Keratinocyte (primary cell): ENCODE measurements at places on chromosomes 7 and 10. TPM values are rescaled to one million over a fixed set of nuclear protein-coding genes. Genes with fewer than 3 reads are reported as not detected.

The SEC61G gene
- 96.3 to 308 TPM (median 191 TPM) in 3 replicates for polyA plus RNA-seq

The FAM25C gene
- 4.8 to 28.2 TPM (median 26.2 TPM) in 3 replicates for polyA plus RNA-seq

The SVIL gene
- 12.0 to 24.0 TPM (median 16.2 TPM) in 3 replicates for polyA plus RNA-seq

The KEL gene
- polyA plus RNA-seq: 0.09 TPM in 1 of 3 replicates, not detected in the others

The GARIN1A gene
- 0.69 to 1.1 TPM (median 0.87 TPM) in 3 replicates for polyA plus RNA-seq

The UCMA gene
- polyA plus RNA-seq: not detected in 3 replicates

The RET gene
- 0.21 to 0.63 TPM (median 0.41 TPM) in 3 replicates for polyA plus RNA-seq

The CEP41 gene
- 10.1 to 21.5 TPM (median 13.4 TPM) in 3 replicates for polyA plus RNA-seq

The COL28A1 gene
- 0.02 to 0.13 TPM (median 0.04 TPM) in 3 replicates for polyA plus RNA-seq

The ACTR3C gene
- 1.3 to 2.3 TPM (median 1.7 TPM) in 3 replicates for polyA plus RNA-seq

The ENO4 gene
- 0.17 to 0.35 TPM (median 0.25 TPM) in 3 replicates for polyA plus RNA-seq

The CALHM3 gene
- not detected in 3 replicates for polyA plus RNA-seq

The NUTM2E gene
- polyA plus RNA-seq: 0.17 to 0.26 TPM (median 0.24 TPM) in 3 replicates

The SEMA3D gene
- 2.8 to 6.7 TPM (median 5.2 TPM) in 3 replicates for polyA plus RNA-seq

DNA sequence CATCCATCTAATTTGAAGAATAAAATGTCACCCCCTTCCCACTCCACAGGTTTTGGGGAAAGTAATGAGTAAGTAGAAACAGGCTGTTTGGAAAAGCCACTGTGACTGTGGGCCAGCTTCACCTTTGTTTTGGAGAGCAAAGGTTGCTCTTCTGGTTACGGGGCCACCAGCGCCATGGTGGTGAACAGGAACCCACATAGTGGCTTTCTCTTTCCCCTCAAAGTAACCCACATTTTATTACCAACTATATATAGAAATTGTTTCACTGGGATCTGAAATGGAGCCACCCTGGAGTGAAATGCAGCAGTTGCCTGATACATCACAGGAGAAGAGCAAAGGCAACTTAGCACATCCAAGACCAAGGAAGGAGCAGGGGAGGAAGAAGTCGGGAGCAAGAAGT, 112.3 kb upstream of the EFCAB10 start:
- no peaks in the 10 kb centered on the region for H3K36me3 ChIP-seq
- H3K4me1 ChIP-seq: peaks cover 6% of the 10 kb centered on the region
- H3K27ac ChIP-seq: no peak overlapping the region
- no peaks in the 10 kb centered on the region for H3K27me3 ChIP-seq
- H3K4me3 ChIP-seq: no peak overlapping the region

- H3K27ac ChIP-seq: no peak overlapping the region
- no peaks in the 10 kb centered on the region for H3K27me3 ChIP-seq
- peaks cover 8% of the 10 kb centered on the region for H3K4me1 ChIP-seq
- H3K4me3 ChIP-seq: no peak overlapping the region
Measured at GRCh38 chr10:118034791-118035261, 11.9 kb downstream of the RAB11FIP2 start.

GRCh38 chr7:157470701-157471131, 133.9 kb downstream of the DNAJB6 start:
- no peaks in the 10 kb centered on the region for H3K4me1 ChIP-seq
- H3K4me3 ChIP-seq: no peak overlapping the region
- DNase-seq: no peak
- no peaks in the 10 kb centered on the region for H3K36me3 ChIP-seq

GRCh38 chr10:45044290-45044689, 43.6 kb downstream of the ZNF22 start:
- no peaks in the 10 kb centered on the region for H3K27me3 ChIP-seq
- no peak for DNase-seq
- no peaks in the 10 kb centered on the region for H3K4me1 ChIP-seq
- H3K36me3 ChIP-seq: no peaks in the 10 kb centered on the region

- H3K36me3 ChIP-seq: no peaks in the 10 kb centered on the region
- H3K4me1 ChIP-seq: no peaks in the 10 kb centered on the region
- DNase-seq: no peak
- no peak overlapping the region for H3K4me3 ChIP-seq
- H3K27ac ChIP-seq: no peak overlapping the region
Measured at GRCh38 chr7:24510759-24511158, 62.5 kb upstream of the PALS2 start.

DNA sequence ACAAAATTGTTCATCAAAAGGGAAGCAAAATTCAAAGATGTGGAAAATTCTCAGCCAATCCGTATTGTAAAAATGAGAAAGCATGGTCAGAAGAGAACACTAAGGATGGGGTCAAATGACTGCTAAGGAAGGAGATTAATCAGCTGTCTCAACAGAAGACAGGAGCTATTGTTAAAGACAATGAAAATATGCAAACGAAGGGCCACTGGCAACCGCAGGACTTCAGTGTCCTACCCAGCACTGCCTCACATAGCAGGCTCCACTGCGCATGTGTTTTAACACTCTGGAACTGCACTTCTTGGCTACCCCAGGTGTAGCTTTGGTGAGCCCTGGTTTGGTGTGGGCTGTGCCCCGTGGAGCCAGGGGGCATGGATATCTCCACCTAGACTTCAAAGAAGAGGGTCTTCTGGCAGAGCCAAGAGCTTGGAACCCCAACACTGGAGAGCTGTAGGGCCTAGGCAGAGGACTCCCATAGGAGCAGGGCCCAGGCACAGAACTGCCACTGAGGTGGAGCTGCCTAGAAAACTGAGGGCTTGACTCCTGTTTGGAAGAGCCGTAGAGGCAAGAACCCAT, 176.2 kb upstream of the GDF10 start:
- no peaks in the 10 kb centered on the region for H3K36me3 ChIP-seq
- DNase-seq: no peak
- H3K27ac ChIP-seq: no peak overlapping the region
- H3K4me1 ChIP-seq: no peaks in the 10 kb centered on the region
- H3K4me3 ChIP-seq: no peak overlapping the region

GRCh38 chr10:10490581-10490980, 527.1 kb upstream of the CELF2 start:
- DNase-seq: no peak
- H3K4me1 ChIP-seq: no peaks in the 10 kb centered on the region
- no peak overlapping the region for H3K4me3 ChIP-seq
- H3K27me3 ChIP-seq: no peaks in the 10 kb centered on the region
- no peak overlapping the region for H3K27ac ChIP-seq

- no peak for DNase-seq
- no peak overlapping the region for H3K27ac ChIP-seq
- no peaks in the 10 kb centered on the region for H3K27me3 ChIP-seq
- no peak overlapping the region for H3K4me3 ChIP-seq
- H3K36me3 ChIP-seq: peaks cover 3% of the 10 kb centered on the region
- no peaks in the 10 kb centered on the region for H3K4me1 ChIP-seq
Measured at GRCh38 chr10:32308027-32308603, 38.8 kb downstream of the EPC1 start.

DNA sequence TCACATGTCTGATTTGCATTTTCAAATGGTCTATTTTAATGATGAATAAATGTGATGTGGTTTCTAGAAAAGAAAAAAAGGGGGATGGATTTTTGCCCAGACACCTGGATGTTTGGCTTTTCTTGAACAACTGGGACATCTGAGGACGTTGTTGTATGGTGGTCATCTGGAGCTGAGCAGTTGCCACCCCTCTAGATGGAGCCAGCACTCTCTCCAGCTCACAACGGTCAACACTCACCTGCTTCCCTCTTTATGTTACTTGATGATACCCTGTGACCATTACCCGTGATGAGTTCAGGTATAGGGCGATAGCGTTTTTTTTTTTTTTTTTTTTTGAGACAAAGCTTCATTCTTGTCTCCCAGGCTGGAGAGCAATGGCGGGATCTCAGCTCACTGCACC, 30.1 kb upstream of the PAXIP1 start:
- DNase-seq: no peak
- no peaks in the 10 kb centered on the region for H3K4me1 ChIP-seq
- no peaks in the 10 kb centered on the region for H3K36me3 ChIP-seq
- H3K4me3 ChIP-seq: no peak overlapping the region
- H3K27ac ChIP-seq: no peak overlapping the region

- DNase-seq: no peak
- H3K36me3 ChIP-seq: no peaks in the 10 kb centered on the region
- no peak overlapping the region for H3K27ac ChIP-seq
- no peak overlapping the region for H3K4me3 ChIP-seq
Measured at GRCh38 chr7:148567524-148567923, 23.0 kb upstream of the C7orf33 start.

GRCh38 chr10:11168423-11169090, 150.9 kb downstream of the CELF2 start:
- DNase-seq: no peak
- no peaks in the 10 kb centered on the region for H3K4me1 ChIP-seq
- no peaks in the 10 kb centered on the region for H3K36me3 ChIP-seq

GRCh38 chr7:1282679-1283078, 50.0 kb downstream of the UNCX start:
- H3K4me1 ChIP-seq: no peaks in the 10 kb centered on the region
- no peak overlapping the region for H3K27ac ChIP-seq
- H3K4me3 ChIP-seq: no peak overlapping the region
- peaks cover 4% of the 10 kb centered on the region for H3K27me3 ChIP-seq
- DNase-seq: no peak

- no peak overlapping the region for H3K4me3 ChIP-seq
- H3K27me3 ChIP-seq: no peaks in the 10 kb centered on the region
- H3K36me3 ChIP-seq: no peaks in the 10 kb centered on the region
- no peak for DNase-seq
- no peak overlapping the region for H3K27ac ChIP-seq
Measured at GRCh38 chr7:52786174-52786573, 249.3 kb upstream of the POM121L12 start.

DNA sequence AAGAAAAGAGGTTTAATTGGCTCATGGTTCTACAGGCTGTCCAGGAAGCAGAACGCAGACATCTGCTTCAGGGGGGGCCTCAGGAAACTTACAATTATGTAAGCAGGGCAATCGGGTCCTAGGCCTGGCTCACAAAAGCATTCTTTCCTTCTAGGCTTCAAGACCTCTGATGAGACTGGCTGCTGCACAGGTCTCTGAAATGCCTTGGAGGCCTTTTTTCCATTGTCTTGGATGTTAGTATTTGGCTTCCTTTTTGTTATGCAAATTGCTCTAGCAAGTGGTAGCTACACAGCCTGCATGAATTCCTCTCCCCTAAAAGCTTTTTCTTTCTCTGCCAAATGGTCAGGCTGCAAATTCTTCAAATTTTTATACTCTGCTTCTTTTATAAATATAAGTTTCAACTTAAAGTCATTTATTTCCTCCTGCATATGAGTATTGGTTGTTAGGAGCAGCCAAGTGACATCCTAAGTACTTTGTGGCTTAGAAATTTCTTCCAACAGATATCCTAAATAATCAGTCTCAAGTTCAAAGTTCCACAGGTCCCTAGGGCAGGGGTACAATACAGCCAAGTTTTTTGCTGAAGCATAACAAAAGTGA, 83.1 kb upstream of the SEMA3A start:
- no peak overlapping the region for H3K27ac ChIP-seq
- no peak for DNase-seq
- H3K27me3 ChIP-seq: no peaks in the 10 kb centered on the region
- no peaks in the 10 kb centered on the region for H3K4me1 ChIP-seq

DNA sequence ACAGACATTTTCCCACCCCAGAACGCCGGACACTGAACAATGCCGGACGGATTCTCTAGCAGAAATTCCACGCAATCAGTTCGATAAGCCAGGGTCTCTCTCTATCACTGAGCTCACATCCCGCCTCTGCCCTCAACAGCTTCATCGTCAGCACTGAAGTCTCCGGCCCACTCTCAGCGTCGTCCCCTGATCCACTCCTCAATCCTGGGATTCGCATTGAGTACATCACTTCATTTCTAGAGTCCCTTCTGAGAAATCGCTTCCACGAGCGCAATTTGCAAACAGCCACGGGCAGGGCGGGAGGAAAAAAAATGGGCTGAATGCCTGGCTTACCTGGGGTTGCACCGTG, 365 bp downstream of the YME1L1 start:
- H3K27me3 ChIP-seq: no peaks in the 10 kb centered on the region
- peaks cover 10% of the 10 kb centered on the region for H3K36me3 ChIP-seq
- H3K27ac ChIP-seq: peak overlapping the region; percentile 100
- H3K4me1 ChIP-seq: peaks cover 15% of the 10 kb centered on the region

DNA sequence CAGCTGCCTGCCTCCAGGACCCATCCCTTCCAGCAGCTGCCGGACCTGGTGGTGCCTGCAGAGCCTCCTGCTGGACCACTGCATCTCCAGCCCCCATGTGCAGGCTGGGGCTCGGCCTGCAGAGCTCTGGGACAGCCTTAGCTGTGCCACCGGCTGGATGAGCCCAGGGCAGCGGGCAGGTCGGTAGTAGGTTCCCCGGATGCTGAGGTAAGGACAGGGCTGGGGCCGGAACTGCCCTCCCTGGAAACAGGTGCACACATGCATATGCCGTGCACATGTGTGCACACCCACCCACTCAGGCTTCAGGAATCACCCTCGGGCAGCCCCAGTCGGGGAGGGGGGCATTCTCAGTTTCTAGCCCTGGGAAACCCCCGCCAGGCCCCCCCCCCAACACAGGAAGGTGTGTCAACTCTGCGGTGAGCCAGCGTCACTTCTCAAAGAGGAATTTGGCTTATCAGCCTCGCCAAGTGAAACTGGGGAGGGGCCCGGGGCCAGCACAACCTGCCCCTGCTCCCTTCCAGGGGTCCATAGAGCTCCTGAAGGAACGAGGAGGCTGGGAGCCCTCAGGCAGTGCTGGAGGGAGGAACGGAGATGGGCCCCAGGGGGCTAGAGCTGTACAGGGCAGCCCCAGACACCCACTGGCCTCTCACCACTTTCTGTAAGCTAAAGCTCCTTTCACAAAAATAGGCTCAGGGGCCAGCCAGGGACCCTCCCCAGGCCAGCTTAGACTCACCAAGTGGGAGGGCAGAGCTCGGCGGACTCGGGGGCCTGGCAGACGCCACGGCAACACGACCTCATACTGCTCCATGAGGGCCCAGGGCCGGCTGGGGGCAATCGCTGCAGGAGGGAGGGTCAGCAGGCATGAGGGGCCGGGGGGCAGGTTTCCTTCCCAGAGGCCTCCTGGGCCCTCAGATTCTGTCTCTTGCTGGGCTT, 1.7 kb downstream of the ADAM8 start:
- H3K4me1 ChIP-seq: peaks cover 39% of the 10 kb centered on the region
- peak; percentile 88 for DNase-seq
- peak overlapping the region; percentile 98 for H3K27ac ChIP-seq
- H3K27me3 ChIP-seq: no peaks in the 10 kb centered on the region
- peaks cover 29% of the 10 kb centered on the region for H3K36me3 ChIP-seq
- peak overlapping the region; percentile 96 for H3K4me3 ChIP-seq

- no peaks in the 10 kb centered on the region for H3K36me3 ChIP-seq
- no peak overlapping the region for H3K4me3 ChIP-seq
- H3K27me3 ChIP-seq: peaks cover 3% of the 10 kb centered on the region
- no peak overlapping the region for H3K27ac ChIP-seq
- DNase-seq: no peak
- no peaks in the 10 kb centered on the region for H3K4me1 ChIP-seq
Measured at GRCh38 chr7:26500749-26501352, 209.2 kb downstream of the SNX10 start.

GRCh38 chr10:28180654-28181053, 122.2 kb downstream of the MPP7 start:
- H3K27ac ChIP-seq: no peak overlapping the region
- H3K36me3 ChIP-seq: no peaks in the 10 kb centered on the region
- no peaks in the 10 kb centered on the region for H3K27me3 ChIP-seq
- H3K4me3 ChIP-seq: no peak overlapping the region
- no peaks in the 10 kb centered on the region for H3K4me1 ChIP-seq
- no peak for DNase-seq

DNA sequence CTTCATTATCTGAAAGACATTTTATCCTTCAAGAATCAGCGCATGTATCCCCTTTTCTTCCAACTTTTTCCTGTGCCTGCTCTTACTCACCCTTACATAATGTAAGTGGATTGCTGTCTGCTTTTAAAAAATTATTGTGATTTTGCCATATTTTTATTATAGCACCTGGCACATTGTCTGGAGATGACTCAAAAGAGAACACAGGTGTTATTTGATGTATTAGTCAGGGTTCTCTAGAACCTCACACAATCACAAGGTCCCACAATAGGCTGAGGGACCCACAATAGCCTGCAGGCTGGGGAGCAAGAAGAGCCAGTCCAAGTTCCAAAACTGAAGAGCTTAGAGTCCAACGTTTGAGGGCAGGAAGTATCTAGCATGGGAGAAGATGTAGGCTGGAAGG, 390.0 kb downstream of the EXOC4 start:
- no peak overlapping the region for H3K27ac ChIP-seq
- H3K4me1 ChIP-seq: peaks cover 8% of the 10 kb centered on the region
- H3K27me3 ChIP-seq: no peaks in the 10 kb centered on the region
